ENCODE measurements at places on chromosomes 16 and 17.

GRCh38 chr17:80922580-80923160, 69.0 kb upstream of the CHMP6 start:
- H3K36me3 ChIP-seq, result peaks cover 33% of the 10 kb centered on the region
- no peak for DNase-seq
- no peak overlapping the region for H3K27ac ChIP-seq
- no peaks in the 10 kb centered on the region for H3K27me3 ChIP-seq
- no peaks in the 10 kb centered on the region for H3K4me1 ChIP-seq

DNA sequence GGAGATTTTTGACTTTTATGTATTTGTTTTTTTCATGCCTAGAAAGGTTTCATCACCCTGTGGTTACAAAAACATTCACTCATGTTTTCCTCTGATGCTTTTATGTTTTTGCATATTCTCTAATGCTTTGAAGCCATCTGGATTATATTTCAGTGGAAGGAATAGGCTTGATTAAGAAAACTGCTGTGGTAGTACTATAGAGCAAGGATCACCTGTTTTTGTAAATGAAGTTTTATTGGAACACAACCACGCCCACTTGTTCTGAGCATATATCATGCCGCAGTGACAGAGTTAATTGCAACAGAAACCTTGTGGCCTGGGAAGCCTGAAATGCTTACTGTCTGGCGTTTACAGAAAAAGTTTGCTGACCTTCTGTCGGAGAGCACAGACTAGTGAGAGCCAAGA, 11.5 kb downstream of the COX10 start:
- DNase-seq, result no peak
- H3K4me1 ChIP-seq, result peaks cover 20% of the 10 kb centered on the region
- H3K27me3 ChIP-seq, result no peaks in the 10 kb centered on the region

DNA sequence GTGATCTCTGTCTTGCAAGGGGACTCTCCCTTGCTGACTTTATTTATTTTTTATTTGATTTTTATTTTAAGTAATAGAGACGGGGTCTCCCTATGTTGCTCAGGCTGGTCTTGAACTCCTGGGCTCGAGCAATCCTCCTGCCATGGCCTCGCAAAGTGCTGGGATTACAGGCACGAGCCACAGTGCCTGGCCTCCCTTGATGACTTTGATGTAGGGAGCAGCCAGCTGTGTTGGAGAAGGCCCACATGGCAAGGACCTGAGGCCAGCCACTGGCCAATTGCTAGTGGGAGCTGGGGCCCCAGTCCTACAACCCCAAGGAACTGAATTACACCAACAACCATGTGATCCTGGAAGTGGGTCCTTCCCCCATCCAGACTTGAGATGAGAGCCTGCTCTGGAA, 81.8 kb downstream of the CNGB1 start:
- no peak for DNase-seq
- no peaks in the 10 kb centered on the region for H3K36me3 ChIP-seq
- H3K27me3 ChIP-seq, result peaks cover 62% of the 10 kb centered on the region
- no peak overlapping the region for H3K27ac ChIP-seq
- H3K4me1 ChIP-seq, result peaks cover 15% of the 10 kb centered on the region

DNA sequence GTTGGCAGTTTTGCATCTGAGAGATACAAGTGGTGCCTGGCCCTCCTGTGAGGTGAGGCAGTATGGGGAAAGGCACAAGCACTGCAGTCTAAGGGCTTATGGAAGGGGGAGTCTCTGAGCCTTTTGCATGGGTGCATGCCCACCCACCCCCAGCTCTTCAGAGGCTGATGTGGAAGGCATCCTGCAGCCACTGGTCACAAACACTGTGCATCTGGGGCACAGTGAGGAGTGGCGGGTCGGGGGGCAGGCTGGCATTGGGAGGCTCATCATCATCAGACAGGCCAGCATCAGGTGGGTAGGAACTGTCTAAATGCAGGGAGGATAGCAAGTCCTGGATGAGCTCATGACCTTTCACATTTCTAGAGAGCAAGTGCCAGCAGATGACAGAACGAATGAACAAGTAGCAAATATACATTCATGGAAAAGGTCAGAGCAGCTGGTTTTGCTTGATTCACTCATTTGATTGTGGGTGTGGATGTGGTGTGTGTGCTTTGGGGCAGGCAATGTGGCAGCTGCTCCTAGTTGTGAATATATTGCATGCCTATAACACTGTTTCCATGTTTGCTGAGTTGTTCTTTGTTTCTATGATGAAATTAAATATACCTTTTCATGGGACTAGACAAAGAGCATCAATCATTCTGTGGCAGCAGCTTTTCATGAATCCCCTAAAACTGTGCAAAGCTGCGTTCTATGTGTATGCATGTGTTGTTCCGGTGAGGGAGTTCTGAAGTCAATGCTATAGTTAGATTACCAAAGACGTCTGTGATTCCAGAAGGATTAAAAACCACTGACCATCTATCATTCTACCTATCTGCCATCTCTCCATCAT, 29.2 kb downstream of the TRIM25 start:
- H3K27ac ChIP-seq, result no peak overlapping the region
- DNase-seq, result no peak
- H3K36me3 ChIP-seq, result peaks cover 12% of the 10 kb centered on the region

- no peak for DNase-seq
- no peaks in the 10 kb centered on the region for H3K27me3 ChIP-seq
- H3K4me1 ChIP-seq, result no peaks in the 10 kb centered on the region
Measured at GRCh38 chr16:24810951-24811843, 34.6 kb upstream of the SLC5A11 start.

- no peak overlapping the region for H3K4me3 ChIP-seq
- no peaks in the 10 kb centered on the region for H3K27me3 ChIP-seq
- H3K27ac ChIP-seq, result no peak overlapping the region
- no peaks in the 10 kb centered on the region for H3K36me3 ChIP-seq
- no peak for DNase-seq
Measured at GRCh38 chr17:61005358-61005757, 327.7 kb downstream of the BCAS3 start.

DNA sequence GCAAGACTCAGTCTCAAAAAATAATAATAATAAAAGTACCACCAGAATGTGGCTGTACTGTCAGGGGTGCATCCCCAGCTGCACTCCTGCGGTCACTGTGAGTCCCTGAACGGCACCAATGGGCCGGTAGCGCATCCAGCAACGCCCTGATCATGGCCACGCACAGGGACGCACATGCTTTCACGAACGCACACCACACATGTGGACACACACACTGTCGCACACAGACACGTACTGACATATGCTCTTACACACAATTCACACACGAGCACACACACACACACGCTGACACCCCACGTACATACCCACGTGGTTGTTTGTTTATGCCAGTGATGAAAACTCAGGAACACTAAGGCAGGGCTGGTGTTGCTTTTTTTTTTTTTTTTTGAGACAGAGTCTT, 21.8 kb downstream of the DOC2B start:
- no peak for DNase-seq
- no peaks in the 10 kb centered on the region for H3K36me3 ChIP-seq
- H3K4me3 ChIP-seq, result no peak overlapping the region
- H3K27me3 ChIP-seq, result peaks cover 14% of the 10 kb centered on the region

GRCh38 chr17:80599546-80600305, 55.1 kb downstream of the RPTOR start:
- no peak for DNase-seq
- peaks cover 3% of the 10 kb centered on the region for H3K36me3 ChIP-seq
- H3K4me1 ChIP-seq, result peaks cover 48% of the 10 kb centered on the region
- H3K27ac ChIP-seq, result peak overlapping the region; percentile 64
- H3K4me3 ChIP-seq, result no peak overlapping the region

- no peaks in the 10 kb centered on the region for H3K4me1 ChIP-seq
- no peaks in the 10 kb centered on the region for H3K27me3 ChIP-seq
- H3K36me3 ChIP-seq, result peaks cover 70% of the 10 kb centered on the region
- H3K27ac ChIP-seq, result no peak overlapping the region
- no peak overlapping the region for H3K4me3 ChIP-seq
Measured at GRCh38 chr17:39529455-39529854, 68.2 kb downstream of the CDK12 start.

- DNase-seq, result no peak
- H3K4me1 ChIP-seq, result no peaks in the 10 kb centered on the region
- peaks cover 17% of the 10 kb centered on the region for H3K27me3 ChIP-seq
- no peak overlapping the region for H3K4me3 ChIP-seq
- no peak overlapping the region for H3K27ac ChIP-seq
Measured at GRCh38 chr17:80068301-80069222, 32.1 kb downstream of the CCDC40 start.

DNA sequence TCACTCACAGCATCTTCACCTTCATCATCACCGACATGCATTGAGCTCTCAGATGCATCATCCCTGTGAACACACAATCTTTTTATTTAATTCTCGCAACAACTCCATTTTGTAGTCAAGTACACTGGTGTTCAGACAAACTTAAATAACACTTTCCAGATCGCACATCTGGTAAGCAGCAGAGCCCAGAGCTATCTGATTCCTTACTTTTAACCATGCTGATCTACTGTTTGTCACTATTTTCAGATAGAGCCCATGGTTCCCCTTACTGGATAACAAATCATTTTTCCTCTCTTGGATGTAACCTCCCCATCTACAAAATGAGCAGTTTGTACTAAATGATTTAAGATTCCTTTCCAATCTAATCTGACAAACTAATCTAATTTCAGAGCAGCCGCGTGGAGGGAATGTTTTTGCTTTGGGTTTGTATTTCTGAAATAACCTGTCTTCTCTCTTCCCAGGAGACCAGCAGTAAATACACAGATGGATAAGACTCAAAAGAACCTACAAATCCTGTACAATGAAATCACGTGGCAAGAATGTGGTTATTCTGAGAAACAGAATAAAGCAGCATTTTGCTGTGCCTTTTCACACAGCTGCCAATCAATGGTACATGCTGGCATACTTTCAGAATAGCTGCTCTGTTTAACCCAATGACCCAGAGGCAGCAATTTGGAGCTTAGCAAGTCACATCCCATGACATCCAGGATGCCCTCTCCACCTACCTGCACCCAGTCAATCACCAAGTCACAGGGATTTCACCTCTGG, 72.9 kb upstream of the CCL2 start:
- H3K27ac ChIP-seq, result no peak overlapping the region
- peaks cover 73% of the 10 kb centered on the region for H3K27me3 ChIP-seq
- no peak for DNase-seq
- H3K4me3 ChIP-seq, result no peak overlapping the region
- H3K36me3 ChIP-seq, result no peaks in the 10 kb centered on the region

DNA sequence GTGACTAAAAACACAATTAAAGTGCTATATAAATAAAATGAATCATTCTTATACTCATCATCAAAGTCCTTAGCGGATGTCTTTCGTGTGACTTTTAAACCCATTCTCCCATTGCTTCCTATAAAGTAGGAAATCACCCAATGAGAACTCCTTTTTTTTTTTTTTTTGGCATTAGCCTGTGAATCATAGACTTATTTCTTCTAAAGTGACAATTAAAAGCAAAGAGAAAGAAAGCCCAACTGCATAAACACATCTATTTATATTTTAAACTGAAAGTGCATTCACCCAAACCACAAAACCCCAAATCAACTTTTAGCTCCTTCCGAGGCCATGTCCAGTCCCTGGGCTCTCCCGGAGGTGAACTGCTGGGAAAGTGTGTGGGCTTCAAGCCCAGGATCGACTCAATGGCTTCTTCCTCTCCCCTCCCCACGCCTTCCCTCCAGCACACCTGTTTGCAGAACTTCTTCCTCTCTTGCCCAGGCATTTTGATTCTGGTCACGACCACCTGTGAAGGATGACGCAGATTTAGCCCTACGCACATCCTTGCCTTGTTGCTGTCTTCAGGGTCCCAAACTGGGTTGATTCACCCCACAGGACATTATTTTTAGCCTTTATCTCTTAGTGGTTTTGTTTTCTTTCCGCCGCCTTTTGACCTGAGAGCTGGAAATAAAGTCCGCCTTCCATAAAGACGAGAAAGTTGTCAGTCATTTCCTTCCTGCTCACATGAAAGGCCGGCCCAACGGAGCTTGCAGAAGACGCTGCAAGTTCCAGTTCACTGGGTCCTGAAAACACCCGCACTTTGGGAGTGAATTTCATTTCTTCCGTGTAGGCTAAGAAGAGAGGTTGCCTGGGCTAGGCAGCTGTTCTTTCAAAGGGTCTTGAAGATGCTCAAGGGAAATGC, 166.8 kb downstream of the MAP2K6 start:
- peaks cover 3% of the 10 kb centered on the region for H3K4me1 ChIP-seq
- peak overlapping the region; percentile 25 for H3K27ac ChIP-seq
- H3K4me3 ChIP-seq, result peak overlapping the region; percentile 77

GRCh38 chr16:3388325-3388724, 12.5 kb downstream of the ZSCAN32 start:
- H3K36me3 ChIP-seq, result peaks cover 42% of the 10 kb centered on the region
- H3K4me1 ChIP-seq, result peaks cover 4% of the 10 kb centered on the region
- no peak for DNase-seq
- H3K27ac ChIP-seq, result no peak overlapping the region

GRCh38 chr17:68135141-68135887, 99.8 kb downstream of the KPNA2 start:
- peaks cover 7% of the 10 kb centered on the region for H3K36me3 ChIP-seq
- no peak overlapping the region for H3K27ac ChIP-seq
- H3K27me3 ChIP-seq, result no peaks in the 10 kb centered on the region
- no peak for DNase-seq
- no peak overlapping the region for H3K4me3 ChIP-seq
- peaks cover 4% of the 10 kb centered on the region for H3K4me1 ChIP-seq

GRCh38 chr17:65987988-65988387, 203.9 kb downstream of the CEP112 start:
- no peaks in the 10 kb centered on the region for H3K36me3 ChIP-seq
- no peaks in the 10 kb centered on the region for H3K4me1 ChIP-seq
- peaks cover 26% of the 10 kb centered on the region for H3K27me3 ChIP-seq
- no peak overlapping the region for H3K27ac ChIP-seq

DNA sequence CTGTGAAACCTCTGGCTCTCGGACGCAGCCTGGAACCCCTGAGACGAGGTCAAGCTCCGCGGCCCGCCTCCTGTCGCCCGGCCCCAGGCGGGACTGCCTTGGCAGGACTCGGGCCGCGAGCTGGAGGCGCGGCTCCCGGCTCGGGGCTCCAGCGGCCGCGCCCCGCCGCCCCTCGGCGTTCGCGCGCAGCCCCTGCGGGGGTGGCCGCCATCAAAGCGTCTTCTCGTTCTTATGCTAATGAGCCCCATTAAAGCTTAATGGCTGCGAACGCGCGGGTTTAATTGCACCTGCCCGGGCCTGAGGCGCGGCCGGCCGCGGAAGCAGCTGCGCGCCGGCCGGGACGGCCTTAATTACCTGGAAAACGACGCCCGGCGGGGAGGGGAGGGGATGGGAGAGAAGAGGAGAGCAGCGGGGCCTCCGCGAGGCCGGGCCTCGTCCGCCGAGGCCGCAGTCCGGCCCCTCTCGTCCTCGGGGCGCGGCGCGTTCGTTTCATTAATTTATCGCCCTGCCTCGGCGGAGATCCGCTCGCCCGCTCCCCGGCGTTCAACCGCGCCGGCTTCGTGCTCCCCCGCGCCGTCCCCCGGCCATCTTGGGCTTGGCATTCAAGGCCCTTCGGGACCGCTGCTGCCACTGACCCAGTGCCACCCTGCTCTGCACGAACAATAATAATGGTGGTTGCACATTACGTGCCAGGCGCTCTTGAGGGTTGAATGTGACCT, 19.2 kb downstream of the RAI1 start:
- H3K4me1 ChIP-seq, result peaks cover 24% of the 10 kb centered on the region
- peaks cover 24% of the 10 kb centered on the region for H3K36me3 ChIP-seq
- DNase-seq, result no peak

GRCh38 chr16:54822492-54822891, 108.2 kb upstream of the IRX5 start:
- no peak overlapping the region for H3K4me3 ChIP-seq
- no peak overlapping the region for H3K27ac ChIP-seq
- H3K4me1 ChIP-seq, result no peaks in the 10 kb centered on the region
- no peak for DNase-seq
- no peaks in the 10 kb centered on the region for H3K36me3 ChIP-seq

- no peak for DNase-seq
- no peaks in the 10 kb centered on the region for H3K27me3 ChIP-seq
- no peaks in the 10 kb centered on the region for H3K36me3 ChIP-seq
- H3K27ac ChIP-seq, result no peak overlapping the region
Measured at GRCh38 chr17:42404326-42405055, 16.2 kb upstream of the STAT3 start.
